Thoracic aorta (tissue), 2 donors: ENCODE measurements at places on chromosomes 6 and 20. TPM values are rescaled to one million over a fixed set of nuclear protein-coding genes. Genes with fewer than 3 reads are reported as not detected.

Gene TCF15
- not detected for total RNA-seq

Gene ID4
- 130 TPM for total RNA-seq

Gene FRK
- total RNA-seq, result 20.0 TPM

Gene NRSN1
- total RNA-seq, result not detected

- H3K36me3 ChIP-seq, result no peaks in the 10 kb centered on the region
- no peak overlapping the region for H3K4me3 ChIP-seq
- no peak for DNase-seq
- peaks cover 48% of the 10 kb centered on the region for H3K4me1 ChIP-seq
- peak overlapping the region; percentile 65 for H3K27ac ChIP-seq
- no peaks in the 10 kb centered on the region for H3K27me3 ChIP-seq
These were observed 21.6 kb downstream of the TFEB start for GRCh38 chr6:41713650-41714291.

DNA sequence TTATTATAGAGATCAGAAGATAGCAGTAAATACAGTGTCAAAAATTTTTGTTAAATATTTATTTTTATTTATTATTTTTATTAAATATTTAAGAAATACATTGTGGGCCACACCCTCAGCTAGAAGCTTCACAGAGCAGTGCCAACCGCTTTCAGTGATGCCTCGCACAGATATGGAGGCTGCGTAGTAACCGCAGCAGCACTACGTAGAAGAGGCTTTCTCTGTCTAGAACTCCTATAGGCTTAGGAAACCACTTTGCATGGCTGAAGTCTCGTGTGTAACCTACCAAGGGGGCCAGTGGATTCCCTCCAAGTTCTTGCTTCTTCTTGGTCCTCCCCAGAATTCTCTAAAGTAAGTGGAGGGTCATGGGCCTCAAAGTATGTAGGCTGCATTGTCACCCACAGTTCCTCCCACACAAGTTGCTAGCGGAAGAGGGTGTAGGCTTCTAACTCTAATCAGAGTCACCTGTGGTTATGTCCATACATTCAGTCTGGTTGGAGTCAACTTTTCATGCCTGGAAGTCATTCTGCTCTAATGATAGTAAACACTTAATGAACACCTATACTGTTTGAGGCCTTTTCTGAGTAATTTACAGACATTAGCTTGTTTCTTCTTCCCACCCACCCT lies 285.6 kb downstream of the CDKAL1 start:
- H3K27ac ChIP-seq, result no peak overlapping the region
- no peaks in the 10 kb centered on the region for H3K36me3 ChIP-seq
- no peak for DNase-seq
- no peak overlapping the region for H3K4me3 ChIP-seq
- H3K27me3 ChIP-seq, result no peaks in the 10 kb centered on the region

GRCh38 chr6:119110601-119111548 lies 32.4 kb upstream of the FAM184A start:
- no peaks in the 10 kb centered on the region for H3K4me1 ChIP-seq
- no peak overlapping the region for H3K27ac ChIP-seq
- H3K27me3 ChIP-seq, result no peaks in the 10 kb centered on the region
- H3K4me3 ChIP-seq, result no peak overlapping the region

DNA sequence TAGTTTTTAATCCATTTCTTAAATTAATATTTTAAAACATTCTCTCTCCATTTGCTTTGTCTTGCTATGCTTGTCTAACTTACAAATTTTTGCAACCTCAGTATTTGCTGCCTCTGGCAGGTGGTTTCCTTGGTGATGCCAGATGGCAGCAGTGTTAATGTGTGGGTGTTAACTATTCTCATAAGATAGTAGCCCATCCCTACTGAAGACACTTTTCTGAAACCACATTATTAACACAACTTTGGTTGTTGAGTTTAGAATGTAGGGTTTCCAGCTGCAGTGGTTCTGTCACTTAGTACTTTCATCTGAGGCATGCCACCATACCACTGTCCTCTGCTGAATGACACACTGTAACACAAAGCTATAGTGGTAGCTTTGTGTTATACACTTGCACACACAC lies 75.1 kb downstream of the MYO6 start:
- H3K27me3 ChIP-seq, result no peaks in the 10 kb centered on the region
- DNase-seq, result no peak
- H3K27ac ChIP-seq, result no peak overlapping the region
- no peaks in the 10 kb centered on the region for H3K4me1 ChIP-seq
- H3K36me3 ChIP-seq, result no peaks in the 10 kb centered on the region

DNA sequence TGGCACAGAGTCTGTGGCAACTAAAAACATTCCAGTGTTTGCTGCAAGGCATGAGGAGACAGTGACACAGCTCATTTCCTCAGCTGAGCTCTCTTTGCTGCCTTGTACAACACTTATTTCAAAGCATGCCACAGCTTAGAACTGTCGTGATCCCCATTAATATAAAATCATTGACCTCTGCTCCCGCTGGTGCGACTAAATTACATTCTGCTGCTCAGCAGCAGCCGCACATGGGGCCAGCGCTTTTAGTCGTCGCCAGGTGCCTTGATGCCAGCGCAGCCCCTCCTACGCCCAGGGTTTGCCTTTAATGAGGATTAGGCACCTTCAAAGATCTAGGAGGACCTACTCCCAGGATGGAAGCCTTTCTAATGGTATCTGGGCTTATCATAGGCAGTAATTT lies 717.9 kb upstream of the POU3F2 start:
- H3K27ac ChIP-seq, result no peak overlapping the region
- H3K4me1 ChIP-seq, result no peaks in the 10 kb centered on the region
- no peaks in the 10 kb centered on the region for H3K36me3 ChIP-seq
- H3K27me3 ChIP-seq, result no peaks in the 10 kb centered on the region
- no peak overlapping the region for H3K4me3 ChIP-seq
- DNase-seq, result no peak

GRCh38 chr20:37692459-37693166 lies 1.2 kb upstream of the CTNNBL1 start:
- no peak overlapping the region for H3K27ac ChIP-seq
- H3K4me1 ChIP-seq, result peaks cover 13% of the 10 kb centered on the region
- no peak overlapping the region for H3K4me3 ChIP-seq
- DNase-seq, result no peak

GRCh38 chr6:105080279-105080678 lies 99.5 kb downstream of the POPDC3 start:
- no peaks in the 10 kb centered on the region for H3K27me3 ChIP-seq
- H3K36me3 ChIP-seq, result no peaks in the 10 kb centered on the region
- H3K4me1 ChIP-seq, result no peaks in the 10 kb centered on the region

DNA sequence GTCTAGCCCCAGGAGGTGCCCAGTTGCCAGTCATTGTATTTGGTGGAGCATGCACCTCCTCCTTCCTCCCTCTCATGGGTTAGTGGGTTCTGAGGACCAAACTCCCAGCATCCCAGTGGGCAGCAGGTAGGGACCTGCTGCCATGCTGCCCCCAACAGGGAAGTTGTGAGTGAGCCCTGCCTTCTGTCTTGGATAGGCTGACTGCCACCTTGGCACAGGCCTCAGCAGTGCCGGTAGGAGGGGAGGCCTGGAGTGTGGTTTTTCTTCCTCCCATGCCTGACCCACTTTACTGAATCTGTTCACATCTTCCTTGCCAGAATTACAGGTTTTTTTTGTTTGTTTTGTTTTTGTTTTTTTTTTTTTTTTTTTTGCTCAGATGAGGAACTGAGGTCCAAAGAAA lies 24.5 kb downstream of the PLCG1 start:
- no peak overlapping the region for H3K4me3 ChIP-seq
- no peaks in the 10 kb centered on the region for H3K4me1 ChIP-seq
- H3K27ac ChIP-seq, result no peak overlapping the region
- no peaks in the 10 kb centered on the region for H3K27me3 ChIP-seq

GRCh38 chr6:128757961-128758360 lies 125.0 kb upstream of the LAMA2 start:
- DNase-seq, result no peak
- H3K4me1 ChIP-seq, result no peaks in the 10 kb centered on the region
- no peaks in the 10 kb centered on the region for H3K27me3 ChIP-seq
- no peaks in the 10 kb centered on the region for H3K36me3 ChIP-seq
- H3K27ac ChIP-seq, result no peak overlapping the region
- H3K4me3 ChIP-seq, result no peak overlapping the region

GRCh38 chr6:11204794-11205366 lies 27.6 kb downstream of the NEDD9 start:
- no peak overlapping the region for H3K4me3 ChIP-seq
- no peak for DNase-seq
- H3K27ac ChIP-seq, result peak overlapping the region; percentile 91

DNA sequence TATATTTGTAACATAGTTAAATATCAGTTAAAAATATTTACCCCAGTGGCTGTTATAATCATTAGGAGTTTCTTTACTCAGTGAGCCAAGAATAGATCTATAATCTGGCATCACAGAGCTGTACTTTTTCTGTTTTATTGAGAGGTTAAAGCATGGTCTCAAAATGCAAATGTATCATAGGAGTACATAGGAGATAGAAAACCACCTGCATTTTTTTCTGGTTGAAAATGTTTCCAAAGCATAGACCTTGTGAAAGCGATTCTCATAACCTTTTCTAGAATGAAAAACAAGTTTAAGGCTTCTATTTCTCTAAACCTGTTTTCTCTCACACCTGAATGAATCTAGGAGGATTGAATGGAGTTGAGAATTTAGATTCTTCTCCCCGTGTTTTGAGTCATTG lies 14.4 kb downstream of the KCNQ5 start:
- DNase-seq, result no peak
- no peaks in the 10 kb centered on the region for H3K27me3 ChIP-seq
- no peak overlapping the region for H3K4me3 ChIP-seq

GRCh38 chr20:21373436-21373835 lies 23.9 kb downstream of the NKX2-4 start:
- no peak overlapping the region for H3K4me3 ChIP-seq
- H3K27me3 ChIP-seq, result no peaks in the 10 kb centered on the region
- peaks cover 12% of the 10 kb centered on the region for H3K36me3 ChIP-seq

- H3K4me3 ChIP-seq, result no peak overlapping the region
- no peaks in the 10 kb centered on the region for H3K27me3 ChIP-seq
- H3K36me3 ChIP-seq, result no peaks in the 10 kb centered on the region
- no peak overlapping the region for H3K27ac ChIP-seq
These were observed 51.5 kb downstream of the PTPRT start for GRCh38 chr20:43138061-43138770.

DNA sequence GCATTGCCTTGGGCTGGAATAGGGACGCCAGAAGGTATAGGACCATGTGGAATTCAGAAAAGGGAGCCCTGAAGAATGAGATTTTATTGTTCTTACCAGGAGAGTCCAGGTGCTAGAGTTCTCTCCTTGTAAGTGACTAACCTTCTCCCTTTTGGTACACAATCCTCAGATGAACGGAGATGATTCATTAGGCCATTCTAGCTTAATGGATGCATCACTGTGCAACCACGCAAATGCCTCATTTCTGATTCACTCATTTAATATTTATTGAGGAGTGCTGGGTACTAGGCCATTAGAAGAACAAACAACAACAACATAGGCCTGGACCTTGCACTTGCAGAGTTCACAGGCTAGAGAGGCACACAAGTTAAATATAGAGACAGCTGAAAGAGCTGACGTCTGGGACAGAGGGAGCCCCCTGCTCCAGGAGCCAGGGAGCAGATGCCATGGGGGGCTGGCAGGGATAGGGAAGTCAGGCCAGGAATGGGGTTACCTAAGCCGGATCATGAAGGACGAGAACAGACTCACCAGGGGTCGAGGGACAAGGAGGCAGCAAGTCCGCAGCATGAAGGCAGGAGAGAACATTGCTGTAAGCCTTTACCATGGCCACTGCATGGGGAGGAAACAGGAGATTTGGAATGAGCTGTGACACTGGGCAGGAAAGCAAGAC lies 179.5 kb upstream of the AKAP12 start:
- H3K27ac ChIP-seq, result no peak overlapping the region
- no peak for DNase-seq
- H3K27me3 ChIP-seq, result no peaks in the 10 kb centered on the region
- peaks cover 34% of the 10 kb centered on the region for H3K4me1 ChIP-seq
- no peak overlapping the region for H3K4me3 ChIP-seq

- H3K27me3 ChIP-seq, result no peaks in the 10 kb centered on the region
- no peaks in the 10 kb centered on the region for H3K36me3 ChIP-seq
- no peaks in the 10 kb centered on the region for H3K4me1 ChIP-seq
- no peak overlapping the region for H3K27ac ChIP-seq
These were observed 19.3 kb upstream of the LY86 start for GRCh38 chr6:6569096-6569810.

DNA sequence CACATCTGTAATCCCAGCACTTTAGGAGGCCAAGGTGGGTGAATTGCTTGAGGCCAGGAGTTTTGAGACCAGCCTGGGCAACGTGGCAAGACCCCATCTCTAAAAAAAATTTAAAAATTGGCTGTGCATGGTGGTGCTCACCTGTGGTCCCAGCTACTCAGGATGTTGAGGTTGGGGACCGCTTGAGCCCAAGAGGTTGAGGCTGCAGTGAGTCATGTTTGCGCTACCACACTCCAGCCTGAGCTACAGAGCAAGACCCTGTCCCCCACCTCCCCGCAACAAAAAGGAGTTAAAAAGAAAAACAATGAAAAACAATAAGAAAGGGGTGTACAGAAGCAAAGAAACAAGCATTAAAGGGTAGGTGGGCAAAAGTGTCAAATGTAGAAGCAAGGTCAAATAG lies 57.3 kb downstream of the CDK19 start:
- H3K36me3 ChIP-seq, result no peaks in the 10 kb centered on the region
- no peak overlapping the region for H3K27ac ChIP-seq
- H3K4me1 ChIP-seq, result no peaks in the 10 kb centered on the region
- no peak overlapping the region for H3K4me3 ChIP-seq
- H3K27me3 ChIP-seq, result no peaks in the 10 kb centered on the region

DNA sequence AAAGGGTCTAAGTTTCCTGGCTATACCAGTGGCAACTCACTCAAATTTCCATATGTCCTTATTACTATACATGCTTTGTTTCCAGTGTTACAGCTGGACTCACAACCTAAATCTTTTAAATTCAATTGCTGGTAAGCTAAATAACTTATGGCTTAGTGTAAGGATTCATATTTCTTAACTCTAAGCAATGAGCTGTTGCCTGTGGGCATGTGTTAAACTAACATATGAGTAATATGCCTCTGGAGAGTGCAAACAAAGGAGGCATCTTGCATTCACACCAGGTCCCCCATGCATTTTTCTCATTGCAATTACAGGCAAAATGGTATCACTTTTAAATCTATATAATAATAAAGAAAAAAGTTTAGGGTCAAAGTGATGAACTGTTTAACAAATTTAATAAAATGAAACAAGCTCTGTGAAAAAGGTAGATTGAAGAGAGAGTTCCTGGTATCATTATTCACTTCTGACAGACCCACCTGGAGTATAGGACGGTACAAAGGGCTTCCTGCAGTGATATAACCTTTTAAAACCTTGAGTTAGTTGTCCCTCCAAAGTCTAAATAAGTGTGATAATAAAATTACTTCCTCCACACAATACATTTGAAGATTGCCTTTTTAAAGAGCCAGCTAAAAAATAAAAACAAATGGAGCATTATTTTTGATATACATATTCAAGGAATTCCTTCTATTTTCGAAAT lies 57.6 kb upstream of the HMGCLL1 start:
- H3K4me1 ChIP-seq, result no peaks in the 10 kb centered on the region
- no peak for DNase-seq
- H3K27ac ChIP-seq, result no peak overlapping the region
- H3K27me3 ChIP-seq, result no peaks in the 10 kb centered on the region
- no peaks in the 10 kb centered on the region for H3K36me3 ChIP-seq
